ENCODE measurements at places on chromosomes 12 and 14.

DNA sequence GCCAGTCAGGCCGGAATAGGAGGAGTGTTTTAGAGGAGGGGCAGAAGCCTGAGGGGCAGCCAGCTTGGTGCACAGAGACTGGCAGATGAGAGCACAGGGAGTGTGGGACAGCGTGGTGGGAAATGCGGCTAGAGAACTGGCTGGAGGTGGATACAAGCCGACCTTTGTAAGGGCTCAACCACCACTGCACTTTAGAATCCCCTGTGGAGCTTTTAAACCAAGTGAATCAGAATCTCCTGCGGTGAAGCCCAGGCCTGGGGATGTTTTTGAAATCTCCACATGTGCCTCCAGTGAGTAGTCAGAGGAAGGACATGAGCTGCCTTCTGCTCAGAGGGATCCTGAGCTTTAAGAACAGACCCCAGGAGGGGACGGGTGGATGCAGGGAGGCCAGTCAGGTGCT is 10.9 kb upstream of the PCED1B start:
- DNase-seq: no peak
- H3K36me3 ChIP-seq: no peaks in the 10 kb centered on the region
- H3K27ac ChIP-seq: no peak overlapping the region
- H3K4me1 ChIP-seq: no peaks in the 10 kb centered on the region
- H3K27me3 ChIP-seq: no peaks in the 10 kb centered on the region
- no peak overlapping the region for H3K4me3 ChIP-seq

- no peak for DNase-seq
- H3K27me3 ChIP-seq: no peaks in the 10 kb centered on the region
- no peak overlapping the region for H3K27ac ChIP-seq
- peaks cover 6% of the 10 kb centered on the region for H3K4me1 ChIP-seq
- H3K4me3 ChIP-seq: no peak overlapping the region
These were observed 22.6 kb downstream of the DYNC1H1 start for GRCh38 chr14:101986953-101987352.

DNA sequence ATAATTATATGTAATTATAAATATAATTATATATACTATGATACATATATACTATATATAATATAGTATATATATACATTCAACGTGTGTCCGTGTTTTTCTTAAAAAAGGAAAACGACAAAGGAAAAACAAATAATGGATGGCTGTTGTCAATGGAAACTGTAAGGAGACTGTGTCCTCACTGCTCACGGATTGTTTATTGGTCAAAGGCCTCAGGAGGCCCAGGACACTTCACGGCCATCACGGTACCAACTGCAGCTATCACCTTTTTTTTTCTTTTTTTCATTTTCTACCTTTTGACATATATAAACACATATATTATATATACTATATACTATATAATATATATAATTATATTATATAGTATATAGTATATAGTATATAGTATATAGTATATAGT is 113.4 kb downstream of the SPTSSA start:
- H3K36me3 ChIP-seq: no peaks in the 10 kb centered on the region
- no peak for DNase-seq
- H3K4me1 ChIP-seq: no peaks in the 10 kb centered on the region
- no peak overlapping the region for H3K4me3 ChIP-seq

DNA sequence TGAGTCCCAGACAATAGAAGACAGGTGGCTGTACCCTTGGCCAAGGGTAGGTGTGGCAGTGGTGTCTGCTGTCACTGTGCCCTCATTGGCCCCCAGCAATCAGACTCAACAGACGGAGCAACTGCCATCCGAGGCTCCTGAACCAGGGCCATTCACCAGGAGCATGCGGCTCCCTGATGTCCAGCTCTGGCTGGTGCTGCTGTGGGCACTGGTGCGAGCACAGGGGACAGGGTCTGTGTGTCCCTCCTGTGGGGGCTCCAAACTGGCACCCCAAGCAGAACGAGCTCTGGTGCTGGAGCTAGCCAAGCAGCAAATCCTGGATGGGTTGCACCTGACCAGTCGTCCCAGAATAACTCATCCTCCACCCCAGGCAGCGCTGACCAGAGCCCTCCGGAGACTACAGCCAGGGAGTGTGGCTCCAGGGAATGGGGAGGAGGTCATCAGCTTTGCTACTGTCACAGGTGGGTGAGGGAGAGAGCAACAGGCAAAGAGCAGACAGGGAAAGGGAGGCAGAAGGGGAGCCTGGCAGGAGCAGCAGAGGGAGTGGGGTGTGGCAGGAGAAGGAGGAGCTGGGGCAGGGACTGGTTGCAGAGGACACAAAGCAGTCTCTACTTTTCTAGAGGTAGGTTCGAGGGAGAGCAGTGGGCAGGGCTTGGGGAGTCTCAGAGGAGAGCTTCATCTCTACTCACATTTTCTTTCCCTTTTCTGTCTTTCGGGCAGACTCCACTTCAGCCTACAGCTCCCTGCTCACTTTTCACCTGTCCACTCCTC is 452 bp downstream of the INHBE start:
- H3K27me3 ChIP-seq: no peaks in the 10 kb centered on the region
- peak; percentile 65 for DNase-seq
- H3K4me1 ChIP-seq: peaks cover 54% of the 10 kb centered on the region
- H3K4me3 ChIP-seq: peak overlapping the region; percentile 71
- H3K27ac ChIP-seq: peak overlapping the region; percentile 70

DNA sequence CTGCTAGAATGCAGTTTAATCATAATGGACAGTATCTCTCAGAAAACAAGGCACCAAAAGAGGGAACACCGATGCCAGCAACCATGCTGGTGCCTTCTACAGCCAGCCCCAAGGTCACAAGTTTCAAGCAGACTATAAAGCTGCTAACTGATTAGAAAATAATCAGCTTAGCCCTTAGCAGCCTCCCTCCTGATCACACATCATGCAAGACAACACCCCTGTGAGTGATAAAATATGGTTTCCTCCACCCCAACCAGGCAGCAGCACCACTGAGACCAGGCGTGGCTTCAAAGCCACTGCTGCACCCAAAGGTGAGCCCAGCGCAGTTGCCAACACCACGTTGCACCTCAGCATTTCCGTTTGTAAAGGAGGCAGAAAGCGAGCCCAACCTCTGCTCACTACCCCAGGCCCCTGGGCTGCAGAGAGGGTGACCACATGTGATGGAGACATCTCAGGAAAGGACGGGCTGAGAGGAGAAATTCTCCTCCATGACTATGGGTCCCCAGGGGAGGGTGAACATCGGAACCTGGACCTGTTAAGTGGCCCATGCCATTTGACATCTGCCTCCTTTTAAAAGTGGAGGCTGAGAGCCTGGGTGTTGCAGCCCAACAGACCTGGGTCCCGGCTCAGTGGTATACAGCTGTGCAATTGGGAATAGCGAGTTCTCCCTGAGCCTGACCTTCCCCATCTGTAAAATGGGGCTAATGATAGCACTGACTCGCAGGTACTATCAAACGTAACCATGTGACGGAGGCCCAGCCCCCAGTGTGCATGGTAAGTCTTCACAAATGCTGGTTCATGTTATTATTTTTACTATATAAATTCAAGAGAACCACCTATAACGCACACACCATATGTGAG is 11.5 kb downstream of the ZFP36L1 start:
- no peaks in the 10 kb centered on the region for H3K27me3 ChIP-seq
- no peaks in the 10 kb centered on the region for H3K4me1 ChIP-seq
- no peaks in the 10 kb centered on the region for H3K36me3 ChIP-seq
- H3K27ac ChIP-seq: no peak overlapping the region
- no peak overlapping the region for H3K4me3 ChIP-seq

- no peaks in the 10 kb centered on the region for H3K4me1 ChIP-seq
- no peak overlapping the region for H3K4me3 ChIP-seq
- peak; percentile 70 for DNase-seq
- no peaks in the 10 kb centered on the region for H3K27me3 ChIP-seq
These were observed 282.1 kb downstream of the RPS29 start for GRCh38 chr14:49303946-49304516.

DNA sequence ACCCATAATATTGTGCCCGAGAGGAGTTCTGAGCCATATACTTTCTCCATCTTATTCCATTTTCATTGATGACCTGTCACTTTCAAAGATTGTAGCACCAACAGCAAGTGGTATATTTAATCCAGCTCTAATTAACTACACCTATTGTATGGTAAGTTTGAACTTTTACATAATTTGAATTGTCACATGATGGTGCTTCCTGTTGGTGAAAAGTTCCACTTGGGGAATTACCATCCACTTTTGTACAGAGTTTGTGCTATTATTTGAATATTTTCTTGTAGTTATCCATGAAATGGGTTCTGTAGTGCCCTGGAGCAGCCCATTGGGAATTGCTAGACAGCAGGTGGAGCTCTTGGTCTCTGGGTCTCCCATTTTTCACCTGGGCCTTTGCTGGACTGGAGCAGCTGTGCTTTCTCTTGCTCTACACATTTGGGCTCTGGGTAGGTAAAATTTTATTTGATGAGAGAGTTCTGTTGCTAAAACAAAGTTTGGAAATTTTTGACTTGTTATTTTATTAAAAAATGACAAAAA is 3.0 kb downstream of the SMCO3 start:
- no peak overlapping the region for H3K4me3 ChIP-seq
- DNase-seq: no peak
- H3K36me3 ChIP-seq: no peaks in the 10 kb centered on the region
- H3K27me3 ChIP-seq: no peaks in the 10 kb centered on the region
- H3K4me1 ChIP-seq: peaks cover 6% of the 10 kb centered on the region
- no peak overlapping the region for H3K27ac ChIP-seq

GRCh38 chr12:4276524-4277204 is 3.1 kb downstream of the CCND2 start:
- peak; percentile 94 for DNase-seq
- no peaks in the 10 kb centered on the region for H3K27me3 ChIP-seq
- H3K4me1 ChIP-seq: peaks cover 18% of the 10 kb centered on the region
- no peak overlapping the region for H3K4me3 ChIP-seq

DNA sequence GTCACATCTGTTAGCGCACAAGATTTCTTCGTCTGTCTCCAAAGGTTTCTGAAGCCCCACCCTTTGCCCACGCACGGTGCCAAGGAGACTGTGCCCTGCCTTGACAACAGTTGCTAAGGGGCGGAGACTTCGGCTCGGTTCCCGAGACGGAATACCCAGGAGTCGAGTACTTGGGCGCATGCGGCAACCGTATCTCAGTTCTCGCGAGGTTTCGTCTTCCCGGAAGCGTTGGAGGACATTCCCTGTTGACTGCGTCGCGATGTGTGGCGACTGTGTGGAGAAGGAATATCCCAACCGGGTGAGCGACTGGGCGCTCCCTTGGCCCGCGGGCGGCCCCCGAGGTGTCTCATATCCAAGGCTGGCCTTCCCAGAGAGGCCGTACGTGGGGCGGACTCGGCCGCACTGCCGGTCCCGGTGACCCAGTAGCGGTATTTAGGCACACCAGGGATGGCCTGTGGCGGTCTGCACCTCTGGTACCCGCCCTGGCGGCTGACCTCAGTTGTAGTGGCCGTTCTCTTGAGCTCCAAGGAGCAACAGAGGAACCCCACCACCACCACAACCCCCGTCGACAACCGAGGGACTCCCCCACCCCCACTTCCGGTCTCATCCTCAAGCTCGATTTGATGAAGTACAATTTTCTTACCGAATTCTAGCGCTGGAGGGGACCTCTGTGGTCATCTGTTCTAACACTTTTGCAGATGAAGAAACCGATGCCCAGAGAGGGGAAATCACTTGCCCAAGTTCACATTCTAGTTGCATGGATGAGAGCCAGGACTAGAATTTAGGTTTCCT is at the start of gene CHURC1:
TSS of gene CHURC1 (plus strand) at position 219 of the 792 bp plus-strand sequence. CDS start at position 260, 41 bp downstream.
- peak within 1 kb of the TSS; percentile 63 for H3K27ac ChIP-seq
- DNase-seq: peak; percentile 100
- H3K4me3 ChIP-seq: peak within 1 kb of the TSS; percentile 87
- no peaks in the 10 kb centered on the region for H3K27me3 ChIP-seq

- DNase-seq: peak; percentile 46
- H3K27ac ChIP-seq: no peak overlapping the region
- no peaks in the 10 kb centered on the region for H3K27me3 ChIP-seq
- H3K4me3 ChIP-seq: no peak overlapping the region
- H3K36me3 ChIP-seq: no peaks in the 10 kb centered on the region
These were observed 6.1 kb downstream of the ERBB3 start for GRCh38 chr12:56086096-56086495.

- no peak overlapping the region for H3K4me3 ChIP-seq
- H3K27me3 ChIP-seq: no peaks in the 10 kb centered on the region
- no peak overlapping the region for H3K27ac ChIP-seq
- DNase-seq: no peak
These were observed 32.2 kb upstream of the RIN3 start for GRCh38 chr14:92481386-92481785.

GRCh38 chr12:122499991-122500684 is 594 bp downstream of the ZCCHC8 start:
- DNase-seq: peak; percentile 90
- peaks cover 18% of the 10 kb centered on the region for H3K36me3 ChIP-seq
- H3K4me1 ChIP-seq: peaks cover 52% of the 10 kb centered on the region
- H3K27ac ChIP-seq: peak overlapping the region; percentile 90
- H3K27me3 ChIP-seq: no peaks in the 10 kb centered on the region

GRCh38 chr12:100268835-100269564 is 2.0 kb downstream of the SCYL2 start:
- H3K4me1 ChIP-seq: peaks cover 40% of the 10 kb centered on the region
- no peak overlapping the region for H3K27ac ChIP-seq
- H3K4me3 ChIP-seq: peak overlapping the region; percentile 97
- no peak for DNase-seq

DNA sequence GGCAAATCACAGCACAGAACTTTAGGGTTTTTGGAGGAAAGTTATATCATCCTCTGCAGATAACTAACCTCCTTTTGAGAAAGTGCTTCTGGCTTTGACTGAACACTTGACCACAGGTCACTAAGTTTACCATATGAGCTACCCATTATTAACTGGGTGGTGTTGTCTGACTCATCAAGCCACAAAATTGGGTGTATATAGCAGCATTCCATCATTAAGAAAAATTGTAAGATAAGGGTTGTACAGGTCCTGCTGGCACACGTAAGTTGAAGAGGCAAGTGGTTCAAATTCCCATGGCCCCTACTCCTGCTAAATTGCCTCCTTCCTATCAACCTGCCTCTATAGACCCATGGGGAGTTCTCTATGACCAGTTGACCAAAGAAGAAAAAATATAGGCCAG is 39.5 kb downstream of the L2HGDH start:
- peaks cover 28% of the 10 kb centered on the region for H3K36me3 ChIP-seq
- no peaks in the 10 kb centered on the region for H3K27me3 ChIP-seq
- H3K4me3 ChIP-seq: no peak overlapping the region
- no peak overlapping the region for H3K27ac ChIP-seq
- no peaks in the 10 kb centered on the region for H3K4me1 ChIP-seq
- no peak for DNase-seq

DNA sequence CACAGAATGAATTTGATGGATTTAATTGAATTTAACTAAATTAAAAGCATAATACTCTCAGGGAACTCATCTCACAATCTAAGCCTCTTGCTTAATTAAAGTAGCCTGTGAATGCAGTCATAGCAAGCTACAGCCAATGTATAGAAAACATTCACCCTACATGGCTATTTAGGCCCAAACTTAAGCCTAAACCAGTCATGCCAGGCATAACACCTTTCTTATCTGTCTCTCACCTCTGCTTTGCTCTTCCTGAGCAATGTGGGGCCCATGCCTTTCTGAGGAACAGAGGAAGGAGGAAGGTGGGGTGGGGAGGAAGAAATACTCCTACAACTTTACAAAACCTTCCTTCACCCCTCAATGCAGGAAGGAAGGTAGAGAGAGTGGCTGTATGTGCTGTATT is 29.1 kb downstream of the IFNG-AS1 start:
- H3K36me3 ChIP-seq: no peaks in the 10 kb centered on the region
- no peak for DNase-seq
- no peak overlapping the region for H3K4me3 ChIP-seq
- peaks cover 1% of the 10 kb centered on the region for H3K4me1 ChIP-seq

Data from Karpas-422 (cell line).